Activated naive CD4-positive, alpha-beta T cell treated with anti-CD3 and anti-CD28 coated beads, Interleukin-2, amount 50 U/mL, for 16 hours (primary cell): ENCODE measurements at places on chromosomes 6 and 20.

GRCh38 chr6:11459079-11459610, 78.4 kb upstream of the TMEM170B start:
- no peak for DNase-seq

- no peak for DNase-seq
Observed at GRCh38 chr6:38310061-38310460, 329.7 kb downstream of the BTBD9 start.

GRCh38 chr6:5089481-5090438, 4.6 kb downstream of the PPP1R3G start:
- DNase-seq = no peak

DNA sequence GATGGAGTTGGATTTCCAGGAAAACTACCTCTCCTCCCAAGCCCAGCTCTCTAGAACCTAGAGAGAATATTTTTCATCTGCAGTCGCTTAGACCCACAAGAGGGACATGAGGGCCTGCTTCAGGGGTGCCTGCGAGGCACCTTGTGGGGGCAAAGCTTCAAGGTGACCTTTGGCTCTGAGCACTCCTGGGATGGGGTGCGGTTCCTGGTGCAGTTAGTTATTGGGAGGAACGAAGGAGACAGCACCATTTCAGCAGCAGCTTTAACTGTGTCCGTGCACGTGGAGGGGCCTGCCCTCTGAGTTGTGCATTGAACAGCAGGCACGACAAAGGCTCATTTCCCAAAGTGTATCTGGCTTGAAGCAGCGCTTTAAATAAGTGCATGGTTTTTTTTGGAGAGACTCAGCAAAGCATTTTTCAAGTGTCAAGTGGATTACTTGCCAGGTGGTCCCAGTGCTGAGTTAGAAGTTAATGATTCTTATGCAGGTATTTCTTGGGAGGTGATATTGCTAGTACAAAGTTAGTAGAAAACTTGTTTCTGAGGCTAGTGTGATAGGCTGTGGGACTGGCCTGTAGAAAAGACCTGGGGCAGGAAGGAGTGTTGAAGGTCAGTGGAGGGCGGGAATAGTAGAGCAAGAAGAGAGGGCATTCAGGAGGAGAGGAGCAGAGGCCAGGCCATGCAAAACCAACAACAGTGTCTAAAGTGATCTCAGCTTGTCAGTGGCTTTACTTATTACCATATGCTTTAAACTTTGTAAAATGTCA, 3.8 kb downstream of the IGF2R start:
- no peak for DNase-seq

DNA sequence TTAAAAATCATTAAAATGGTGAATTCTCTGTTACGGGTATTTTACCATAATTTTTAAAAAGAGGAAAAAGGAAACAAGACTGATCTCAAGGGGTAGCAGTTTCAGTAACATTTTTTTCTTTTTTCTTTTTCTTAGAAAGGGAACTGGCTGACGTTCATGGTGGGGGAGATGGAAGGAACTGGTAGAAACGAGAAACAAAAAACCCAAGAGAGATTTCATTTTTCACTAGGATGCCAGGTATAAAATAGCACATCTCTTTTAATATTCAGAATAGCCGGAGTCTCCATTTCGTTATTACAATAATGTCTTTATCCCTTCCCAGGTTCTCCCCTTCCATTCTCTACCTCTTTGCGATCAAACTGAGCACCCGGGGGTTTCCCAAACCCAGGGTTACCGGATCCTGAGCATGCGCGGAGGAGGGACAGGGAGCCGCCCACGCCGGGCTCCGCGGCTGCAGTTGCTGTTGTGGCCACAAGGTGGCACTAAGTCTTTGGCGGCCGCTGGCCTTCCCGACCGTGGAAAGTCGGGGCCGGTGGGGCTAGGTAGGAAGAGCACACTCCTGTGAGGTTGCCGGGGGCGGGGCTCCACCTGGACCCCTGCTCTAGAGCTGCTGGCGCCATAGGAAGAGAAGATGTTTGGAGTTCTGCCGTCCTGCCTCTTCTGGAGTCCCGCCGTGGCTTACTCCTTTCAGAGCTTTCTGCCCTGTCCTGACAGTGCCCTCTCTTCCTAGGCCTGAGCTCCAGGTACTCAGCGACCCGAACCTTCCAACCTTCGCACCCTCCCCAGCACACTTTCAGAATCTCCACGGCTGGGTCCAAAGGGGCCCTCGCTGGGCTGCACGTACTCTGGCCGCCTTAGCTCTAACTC, 146.8 kb downstream of the SH3BGRL2 start:
- DNase-seq = peak; percentile 89

GRCh38 chr20:32321390-32321789, 36.7 kb upstream of the ASXL1 start:
- DNase-seq = no peak

DNA sequence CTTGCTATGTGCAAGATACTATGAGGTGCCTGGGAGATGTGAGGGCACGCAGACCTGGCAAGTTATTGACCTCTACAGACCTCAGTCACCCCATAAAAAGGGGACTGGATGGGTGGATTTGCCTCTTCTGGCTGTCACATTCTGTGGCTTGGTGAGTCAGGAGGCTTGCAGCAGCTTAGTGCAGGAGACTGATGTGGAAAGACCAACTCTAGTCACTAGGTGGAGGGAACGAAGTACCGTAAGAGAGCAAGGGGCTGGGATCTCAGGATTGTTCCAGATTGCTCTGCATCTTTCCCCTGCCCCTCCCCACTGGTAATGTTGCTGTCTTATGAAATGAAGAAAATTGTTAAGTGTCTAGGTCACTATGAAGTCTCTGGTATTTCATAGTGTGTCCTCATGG, 3.3 kb downstream of the MAPRE1 start:
- DNase-seq = peak; percentile 16

GRCh38 chr6:5486214-5486613, 224.9 kb downstream of the FARS2 start:
- DNase-seq = no peak
